ENCODE measurements at places on chromosomes 5 and 9.
A peak's percentile ranks its signal among the peaks of the same experiment; 100 is the strongest.

GRCh38 chr5:82054004-82054710, 82.3 kb downstream of the ATG10 start:
- no peak for DNase-seq

- DNase-seq, result no peak
Observed at GRCh38 chr5:130136300-130136699, 232.0 kb downstream of the CHSY3 start.

DNA sequence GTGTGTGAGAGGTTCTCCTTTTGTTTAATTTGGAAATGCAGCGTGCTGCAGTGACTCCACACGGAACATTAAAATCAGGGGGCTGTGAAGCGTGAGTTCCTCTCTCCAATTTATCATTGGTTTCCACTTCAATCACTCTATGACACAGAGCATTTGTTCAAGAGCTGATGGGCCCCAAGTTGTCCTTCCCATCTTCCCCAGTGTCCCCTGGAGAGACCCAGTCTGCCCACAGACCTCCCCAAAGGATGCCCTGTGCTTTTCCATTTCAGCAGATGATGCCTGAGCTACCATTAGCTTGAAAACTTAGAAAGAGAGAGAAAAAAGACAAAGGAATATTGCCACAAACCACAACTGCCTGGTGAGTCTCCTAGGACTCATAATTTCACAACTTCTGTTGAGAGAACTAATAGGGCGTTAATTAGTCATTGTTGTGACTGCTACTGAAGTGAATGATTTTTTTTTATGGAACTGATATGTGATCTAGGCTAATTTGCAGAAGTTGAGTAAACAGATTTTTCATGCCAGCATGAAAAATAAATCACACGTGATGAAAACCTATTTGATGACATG, 772.7 kb downstream of the SEMA5A start:
- no peak for DNase-seq

DNA sequence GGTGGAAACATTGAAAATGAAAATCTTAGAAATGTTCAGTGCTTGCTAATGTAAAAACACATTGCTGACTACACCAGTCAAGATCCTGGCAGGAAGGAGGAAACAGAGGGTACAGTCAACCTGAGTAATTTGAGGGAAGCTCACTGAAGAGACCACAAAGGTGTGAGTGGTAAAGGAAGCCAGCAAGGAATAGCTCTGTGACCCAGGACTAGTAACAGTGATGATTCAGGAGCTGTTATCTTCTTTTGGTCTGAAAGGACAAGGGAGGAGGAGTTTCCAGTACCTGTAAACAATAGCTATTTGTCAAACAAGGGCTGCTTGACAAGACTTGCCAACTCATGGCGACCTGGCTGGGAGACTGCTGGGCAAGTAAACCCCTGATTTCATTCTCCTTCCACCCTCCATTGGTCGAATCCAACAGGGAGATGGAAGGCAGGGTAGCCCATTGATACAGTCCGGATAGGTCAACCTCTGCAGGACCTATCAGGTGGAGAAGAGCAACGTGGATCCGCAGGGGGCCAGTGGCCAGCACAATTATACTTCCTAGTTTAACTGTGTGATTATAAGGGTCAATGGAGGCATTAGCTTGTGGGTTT, 68.1 kb downstream of the MAMDC2 start:
- DNase-seq, result no peak

DNA sequence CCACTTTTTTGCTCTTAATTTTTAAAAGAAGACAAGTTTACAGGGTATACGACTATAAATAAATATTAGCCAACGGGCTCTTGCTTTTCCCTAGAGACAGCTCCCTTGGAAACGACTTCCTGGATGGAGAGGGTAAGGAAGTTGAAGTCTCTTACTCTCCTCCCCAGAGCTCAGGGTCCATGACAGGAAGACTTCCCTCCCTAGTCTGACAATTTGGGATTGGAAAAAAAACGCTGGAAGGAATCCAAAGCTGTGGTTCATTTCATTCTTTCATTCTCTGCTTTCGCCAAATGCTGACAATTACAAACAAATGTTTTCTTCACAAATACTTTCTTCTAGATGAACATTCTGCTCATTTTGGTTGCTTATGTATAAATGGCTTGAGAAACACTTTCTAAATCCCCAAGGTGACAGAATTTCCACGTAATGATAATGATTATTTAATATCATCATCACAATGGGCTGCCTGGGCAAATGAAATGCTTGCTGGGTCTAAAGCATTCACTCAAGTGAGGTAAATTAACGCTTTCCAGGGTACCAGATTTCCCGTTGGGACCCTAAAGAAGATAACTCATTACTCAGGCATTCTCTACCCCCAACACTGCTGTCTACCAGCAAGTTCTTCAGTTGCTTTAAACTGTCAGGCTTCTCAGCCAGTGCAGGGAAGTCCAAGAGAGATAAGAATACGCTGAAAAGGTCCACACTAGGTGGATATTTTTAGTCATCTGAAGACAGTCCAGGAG, 139.8 kb upstream of the SLC30A5 start:
- no peak for DNase-seq

- DNase-seq, result no peak
Observed at GRCh38 chr5:2311851-2312250, 429.1 kb upstream of the IRX4 start.

DNA sequence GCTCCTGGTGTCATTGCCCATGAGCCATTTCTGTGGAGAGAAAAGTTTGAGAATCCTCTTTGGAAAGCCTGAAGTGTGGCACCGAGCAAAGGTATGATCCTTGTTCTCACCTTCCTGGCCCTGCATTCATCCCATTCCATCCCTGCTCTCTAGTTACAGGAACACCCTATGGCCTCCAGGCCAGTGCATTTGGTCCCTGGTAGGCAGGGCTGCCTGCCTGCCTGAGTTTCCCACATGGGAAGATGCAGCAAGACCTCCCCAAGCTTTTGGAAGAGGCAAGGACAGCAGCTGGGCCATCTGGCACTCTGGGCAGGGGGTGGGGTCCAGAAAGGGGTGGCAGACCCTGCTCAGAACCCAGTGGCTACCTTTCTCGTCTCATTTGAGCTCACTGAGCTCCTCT, 24.5 kb downstream of the IGIP start:
- no peak for DNase-seq

DNA sequence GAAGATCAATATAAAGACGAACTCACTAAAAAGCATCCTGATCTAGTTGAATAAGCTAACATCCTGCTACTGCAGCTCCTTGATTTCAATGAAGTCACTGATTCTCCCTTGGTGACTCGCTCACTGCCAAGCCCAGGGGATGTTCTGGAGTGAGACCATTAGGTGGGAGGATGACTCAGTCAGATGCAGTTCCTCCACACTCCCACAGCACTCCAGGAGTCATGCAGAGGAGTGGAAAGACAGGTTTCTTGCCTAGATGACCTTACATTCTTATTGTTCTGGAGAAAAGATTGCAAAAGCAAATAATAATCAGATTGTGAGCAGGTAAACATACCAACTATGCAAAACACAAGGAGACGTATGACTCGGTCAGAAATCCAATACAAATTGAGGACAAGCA, 15.3 kb downstream of the GCNT4 start:
- DNase-seq, result peak; percentile 67

Measured in stimulated activated CD4-positive, alpha-beta T cell treated with anti-CD3 and anti-CD28 coated beads, Interleukin-15, amount 100 ng/mL, for 24 hours (primary cell).